Activated T-helper 1 cell treated with Interleukin-2 at 50 U/mL for 16 hours (primary cell): ENCODE measurements at places on chromosomes 5 and 9.

GRCh38 chr9:137582286-137582860 lies 3.6 kb upstream of the DPH7 start:
- no peak for DNase-seq

GRCh38 chr5:11400316-11400715 lies 503.9 kb downstream of the CTNND2 start:
- DNase-seq, result no peak

- DNase-seq, result no peak
Measured at GRCh38 chr5:1129711-1130055, 17.8 kb upstream of the SLC12A7 start.

- DNase-seq, result no peak
Measured at GRCh38 chr9:4298255-4299004, 1.4 kb downstream of the GLIS3 start.

- no peak for DNase-seq
Measured at GRCh38 chr5:61623401-61624069, 291.5 kb downstream of the ZSWIM6 start.

GRCh38 chr5:115623658-115624057 lies 2.2 kb downstream of the TMED7 start:
- no peak for DNase-seq

- DNase-seq, result no peak
Measured at GRCh38 chr9:123551734-123552133, 195.7 kb downstream of the CRB2 start.

GRCh38 chr9:129732946-129733631 lies 19.8 kb downstream of the PTGES start:
- no peak for DNase-seq
